ENCODE measurements at places on chromosomes 3 and 15.

DNA sequence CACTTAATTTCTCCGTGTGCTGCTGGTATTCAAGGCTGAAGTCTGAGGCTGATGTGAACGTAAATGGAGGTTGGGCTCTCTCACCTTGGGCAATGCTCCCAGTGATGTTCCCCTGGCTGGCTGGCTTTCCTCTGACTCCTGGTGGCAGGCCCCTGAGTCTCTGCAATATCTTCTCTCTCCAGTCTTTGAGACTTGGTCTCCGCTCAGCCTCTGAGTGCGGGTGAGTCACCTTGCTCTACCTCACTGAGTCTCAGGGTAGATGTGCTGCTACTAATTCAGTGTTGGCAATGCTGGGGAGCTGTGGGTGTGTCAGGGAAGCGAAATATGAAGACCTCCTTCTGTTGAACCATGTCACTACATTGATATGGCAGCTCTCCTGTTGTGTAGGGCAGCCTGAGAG, 31.3 kb upstream of the TRIM59 start:
- DNase-seq: no peak

GRCh38 chr3:63934041-63934866, 22.1 kb upstream of the SCAANT1 start:
- peak; percentile 79 for DNase-seq

DNA sequence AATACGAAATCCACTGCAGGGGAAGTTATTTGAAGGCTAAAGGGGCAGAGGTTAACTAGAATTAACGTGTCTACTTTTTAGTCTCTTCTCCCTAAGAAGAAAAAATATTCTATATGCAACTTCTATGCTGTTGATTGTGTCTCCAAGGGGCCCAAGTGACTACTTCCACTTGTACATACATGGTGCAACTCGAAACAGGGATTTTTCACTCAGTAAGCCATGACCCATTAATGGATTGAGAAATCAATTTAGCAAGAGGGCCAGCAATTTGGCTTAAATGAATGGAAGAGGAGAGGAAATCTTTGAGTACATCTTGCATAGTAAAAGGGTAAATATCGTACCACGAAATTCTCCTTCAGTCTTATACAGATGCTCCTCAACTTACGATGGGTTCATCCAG, 151.1 kb upstream of the HES1 start:
- DNase-seq: no peak

GRCh38 chr15:67897646-67898339, 57.9 kb upstream of the RNU6-1 start:
- no peak for DNase-seq

DNA sequence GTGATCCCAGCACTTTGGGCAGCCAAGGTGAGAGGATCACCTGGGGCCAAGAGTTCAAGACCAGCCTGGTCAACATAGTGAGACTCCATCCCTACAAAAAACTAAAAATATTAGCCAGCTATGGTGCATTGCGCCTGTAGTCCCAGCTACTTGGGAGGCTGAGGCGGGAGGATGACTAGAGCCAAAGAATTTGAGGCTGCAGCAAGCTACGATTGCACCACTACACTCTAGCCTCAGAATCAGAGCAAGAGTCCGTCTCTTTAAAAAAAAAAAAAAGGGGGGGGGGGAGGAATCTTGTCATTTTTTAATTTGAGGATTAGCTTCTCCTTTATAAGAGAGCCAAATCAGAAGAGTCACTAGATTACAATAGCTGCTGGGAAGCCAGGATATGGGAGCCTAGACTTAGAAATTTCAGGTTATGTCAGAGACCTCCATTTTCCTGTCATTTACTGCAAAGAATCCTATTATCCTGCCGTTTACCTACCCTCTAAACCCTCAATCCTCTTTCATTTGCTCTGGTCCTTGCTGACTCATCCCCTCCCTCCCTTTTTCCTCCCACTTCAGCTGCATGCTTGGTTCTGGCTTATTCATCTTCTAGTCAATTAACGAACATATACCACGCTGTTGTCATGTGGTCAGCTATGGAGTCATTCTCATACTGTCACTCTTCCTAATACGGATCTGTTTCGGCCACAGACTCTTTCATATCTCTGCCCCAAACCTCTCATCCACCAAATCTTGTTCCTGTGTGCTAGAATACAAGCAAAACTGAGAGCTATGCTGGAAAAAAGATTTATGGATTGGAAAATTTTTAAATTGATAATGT, 83.8 kb upstream of the PPIB start:
- peak; percentile 88 for DNase-seq

All from activated CD8-positive, alpha-beta memory T cell treated with anti-CD3 and anti-CD28 coated beads, Interleukin-2, amount 10 ng/mL, durations not matched to agents 7 days and 5 days (primary cell).